ENCODE measurements at places on chromosomes 13 and 19. TPM values are rescaled to one million over a fixed set of nuclear protein-coding genes. Genes with fewer than 3 reads are reported as not detected.

RCBTB2 gene
- polyA plus RNA-seq: 19.0 TPM

METTL21C gene
- polyA plus RNA-seq: not detected

FFAR2 gene
- not detected for polyA plus RNA-seq

LGI4 gene
- polyA plus RNA-seq: 0.63 TPM

FPR1 gene
- not detected for polyA plus RNA-seq

CCDC70 gene
- polyA plus RNA-seq: not detected

LGALS7 gene
- not detected for polyA plus RNA-seq

PLPP2 gene
- 2.8 TPM for polyA plus RNA-seq

FCGBP gene
- polyA plus RNA-seq: 0.26 TPM

Measured in neural cell (in vitro differentiated cells).